ENCODE measurements at places on chromosomes 7 and 10. TPM values are rescaled to one million over a fixed set of nuclear protein-coding genes. Genes with fewer than 3 reads are reported as not detected.

DNA sequence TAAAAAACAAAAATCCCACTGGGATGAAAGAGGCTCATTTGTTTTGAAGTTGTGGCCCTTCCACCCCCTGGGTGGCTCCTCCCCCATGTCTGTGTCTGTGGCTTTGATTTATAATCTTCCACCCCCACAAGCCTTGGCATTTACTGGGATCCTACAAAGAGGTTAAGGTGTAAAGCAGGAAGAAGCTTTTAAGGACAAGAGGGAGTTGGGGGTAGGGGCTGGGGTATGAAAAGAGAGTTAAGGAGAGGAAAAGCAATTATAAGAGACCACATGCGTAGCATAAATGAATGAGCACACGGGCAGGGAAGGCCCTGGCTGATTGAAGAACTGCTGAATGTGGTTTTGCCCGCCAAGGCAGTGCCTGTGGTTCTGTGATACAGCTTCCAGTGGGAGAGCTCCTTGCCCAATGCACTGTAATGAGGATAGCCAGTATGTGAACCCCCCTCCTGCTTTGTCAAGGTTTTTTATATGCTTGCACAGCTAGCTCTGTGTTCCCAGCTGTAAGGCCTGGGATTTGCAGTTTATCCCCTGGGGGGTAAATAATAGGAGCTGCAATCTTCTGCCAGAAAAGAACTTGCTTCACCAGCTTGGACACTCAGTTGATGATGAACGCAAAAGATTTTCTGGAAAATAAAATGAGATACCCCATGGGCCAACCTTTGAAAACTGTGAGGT lies 34.7 kb upstream of the KMT2E start:
- DNase-seq = no peak

GRCh38 chr7:18317941-18318340 lies 177.6 kb upstream of the HDAC9 start:
- DNase-seq = no peak

- no peak for DNase-seq
Observed at GRCh38 chr10:97974526-97975525, 55.6 kb downstream of the CRTAC1 start.

DNA sequence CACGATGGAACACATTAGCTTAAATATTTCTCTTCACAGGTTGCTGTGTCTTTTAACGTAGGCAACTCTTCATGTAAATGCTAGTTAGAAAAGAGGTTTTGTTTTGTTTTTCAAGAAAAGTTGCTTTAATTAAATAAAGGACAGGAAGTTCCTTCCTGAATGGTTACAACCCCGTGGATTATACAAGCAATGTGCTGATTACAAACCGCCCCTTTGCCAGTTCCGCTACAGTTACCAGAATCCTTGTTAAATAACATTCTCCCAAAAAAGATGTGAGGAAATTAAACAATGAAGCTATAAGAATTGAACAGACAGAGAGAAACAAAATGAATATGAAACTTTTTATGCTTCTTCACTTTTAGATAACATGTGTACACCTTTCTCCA lies 75.1 kb downstream of the LYZL2 start:
- DNase-seq = no peak

GRCh38 chr10:128576943-128577670 lies 450.9 kb upstream of the MKI67 start:
- DNase-seq = no peak

DNA sequence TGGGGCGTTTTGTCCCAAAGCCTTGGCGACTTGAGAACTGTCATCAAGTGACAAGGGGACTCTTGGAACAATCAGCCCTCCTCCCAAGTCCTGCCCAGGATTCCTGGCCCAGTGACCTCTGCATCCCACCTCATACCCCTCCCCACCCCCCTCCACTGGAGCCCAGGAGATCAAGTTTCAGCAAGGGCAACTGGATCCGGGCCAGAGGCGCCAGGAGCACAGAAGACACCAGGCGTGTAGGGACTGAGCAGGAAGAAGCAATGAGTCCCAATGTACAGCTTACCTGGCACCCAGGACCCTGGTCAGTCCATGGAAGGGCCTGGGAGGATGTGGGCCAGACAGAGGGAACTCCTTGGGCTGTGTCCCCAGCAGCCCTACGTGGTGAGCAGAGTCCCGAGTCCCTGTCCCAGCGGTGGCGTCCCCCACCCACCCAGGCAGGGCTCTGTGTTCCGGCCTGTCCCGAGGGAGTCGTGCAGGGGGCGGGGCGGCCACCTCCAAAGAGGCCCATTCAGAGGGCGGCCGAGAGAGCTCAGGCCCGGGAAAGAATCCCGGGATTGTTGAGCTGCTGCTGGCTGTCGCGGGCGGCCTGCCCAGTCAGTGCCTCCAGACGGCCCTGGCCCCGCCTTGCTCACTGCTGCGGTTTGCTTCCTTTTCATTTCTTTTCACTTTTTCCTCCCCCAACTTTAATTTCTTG lies 254.1 kb downstream of the TNS3 start:
- no peak for DNase-seq

GRCh38 chr10:13670311-13670710 lies 83.5 kb downstream of the PRPF18 start:
- no peak for DNase-seq

- DNase-seq = no peak
Observed at GRCh38 chr10:90988024-90988423, 67.1 kb upstream of the ANKRD1 start.

- DNase-seq = no peak
Observed at GRCh38 chr7:138396251-138397070, 63.6 kb upstream of the TRIM24 start.

Gene OR2A1
- total RNA-seq = not detected

Gene GJD4
- total RNA-seq = not detected

Gene CACNA2D1
- 0.46 TPM for total RNA-seq
